Activated CD4-positive, alpha-beta T cell treated with anti-CD3 and anti-CD28 coated beads for 36 hours (primary cell): ENCODE measurements at places on chromosomes 6 and 20.

DNA sequence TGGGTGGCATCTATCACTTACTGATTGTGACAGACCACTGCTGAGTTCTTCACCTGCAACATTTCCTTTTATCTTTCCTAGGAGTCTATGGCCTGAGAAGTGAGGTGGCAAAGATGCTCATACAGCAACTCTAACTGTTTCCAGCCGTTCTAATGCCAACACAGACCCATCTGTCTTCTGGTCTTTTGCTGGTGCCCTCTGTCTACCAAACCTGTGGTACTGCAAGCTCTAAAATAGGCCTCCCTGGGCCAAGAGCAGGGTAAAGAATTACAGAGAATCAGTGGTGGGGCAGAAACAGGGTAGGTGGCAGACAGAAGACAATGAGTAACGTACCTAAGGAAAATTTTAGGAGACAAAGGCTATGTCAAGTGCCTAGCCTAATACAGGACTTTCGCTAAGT is 611.0 kb upstream of the FLRT3 start:
- H3K27ac ChIP-seq = no peak overlapping the region
- H3K4me3 ChIP-seq = no peak overlapping the region
- DNase-seq = no peak
- H3K36me3 ChIP-seq = no peaks in the 10 kb centered on the region

- DNase-seq = no peak
- no peak overlapping the region for H3K27ac ChIP-seq
- no peak overlapping the region for H3K4me3 ChIP-seq
- peaks cover 7% of the 10 kb centered on the region for H3K27me3 ChIP-seq
- no peaks in the 10 kb centered on the region for H3K4me1 ChIP-seq
Measured at GRCh38 chr6:12458558-12458957, 168.4 kb downstream of the EDN1 start.

- no peaks in the 10 kb centered on the region for H3K4me1 ChIP-seq
- H3K27me3 ChIP-seq = no peaks in the 10 kb centered on the region
- no peaks in the 10 kb centered on the region for H3K36me3 ChIP-seq
- no peak for DNase-seq
Measured at GRCh38 chr6:95742767-95743289, 165.5 kb downstream of the MANEA start.

- H3K36me3 ChIP-seq = no peaks in the 10 kb centered on the region
- H3K27me3 ChIP-seq = peaks cover 1% of the 10 kb centered on the region
- no peaks in the 10 kb centered on the region for H3K4me1 ChIP-seq
- H3K4me3 ChIP-seq = no peak overlapping the region
- no peak overlapping the region for H3K27ac ChIP-seq
Measured at GRCh38 chr20:17171746-17172280, 55.0 kb upstream of the PCSK2 start.

GRCh38 chr6:164252948-164253347 is 838.4 kb downstream of the QKI start:
- H3K27ac ChIP-seq = no peak overlapping the region
- H3K36me3 ChIP-seq = no peaks in the 10 kb centered on the region
- DNase-seq = no peak
- no peaks in the 10 kb centered on the region for H3K27me3 ChIP-seq

DNA sequence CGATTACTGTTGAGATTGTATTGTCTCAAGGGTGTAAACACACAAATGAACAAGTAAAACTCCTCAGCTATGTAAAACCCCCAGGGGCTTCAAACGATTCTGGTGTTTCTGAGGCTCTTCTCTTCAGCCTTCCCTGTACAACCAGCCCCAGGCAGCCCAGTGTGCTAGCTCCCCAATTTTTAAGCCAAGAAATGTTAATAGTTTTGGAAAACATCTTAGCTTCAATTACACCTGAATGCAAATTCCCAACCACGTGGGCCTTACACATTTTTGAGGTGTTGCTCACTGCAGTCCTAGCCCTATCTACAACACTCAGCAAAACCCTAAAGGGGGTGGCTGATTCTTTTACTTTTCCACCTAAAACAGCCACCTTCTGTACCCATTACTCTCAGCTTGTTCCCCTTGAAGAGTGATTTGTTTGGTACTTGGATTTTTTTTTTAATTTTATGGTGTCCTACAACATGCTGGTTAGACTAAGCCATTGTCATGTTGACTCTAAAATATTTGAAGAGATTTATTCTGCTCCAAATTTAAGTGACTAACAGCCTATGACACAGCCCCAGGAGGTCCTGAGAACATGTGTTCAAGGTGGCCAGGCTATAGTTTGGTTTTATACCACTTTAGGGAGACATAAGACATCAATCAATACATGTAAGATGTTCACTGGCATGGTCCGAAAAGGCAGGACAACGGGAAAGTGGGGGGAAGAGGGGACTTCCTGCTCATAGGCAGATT is 48.7 kb downstream of the ADAT2 start:
- H3K27ac ChIP-seq = no peak overlapping the region
- H3K27me3 ChIP-seq = no peaks in the 10 kb centered on the region
- DNase-seq = no peak
- peaks cover 21% of the 10 kb centered on the region for H3K4me1 ChIP-seq
- no peak overlapping the region for H3K4me3 ChIP-seq

DNA sequence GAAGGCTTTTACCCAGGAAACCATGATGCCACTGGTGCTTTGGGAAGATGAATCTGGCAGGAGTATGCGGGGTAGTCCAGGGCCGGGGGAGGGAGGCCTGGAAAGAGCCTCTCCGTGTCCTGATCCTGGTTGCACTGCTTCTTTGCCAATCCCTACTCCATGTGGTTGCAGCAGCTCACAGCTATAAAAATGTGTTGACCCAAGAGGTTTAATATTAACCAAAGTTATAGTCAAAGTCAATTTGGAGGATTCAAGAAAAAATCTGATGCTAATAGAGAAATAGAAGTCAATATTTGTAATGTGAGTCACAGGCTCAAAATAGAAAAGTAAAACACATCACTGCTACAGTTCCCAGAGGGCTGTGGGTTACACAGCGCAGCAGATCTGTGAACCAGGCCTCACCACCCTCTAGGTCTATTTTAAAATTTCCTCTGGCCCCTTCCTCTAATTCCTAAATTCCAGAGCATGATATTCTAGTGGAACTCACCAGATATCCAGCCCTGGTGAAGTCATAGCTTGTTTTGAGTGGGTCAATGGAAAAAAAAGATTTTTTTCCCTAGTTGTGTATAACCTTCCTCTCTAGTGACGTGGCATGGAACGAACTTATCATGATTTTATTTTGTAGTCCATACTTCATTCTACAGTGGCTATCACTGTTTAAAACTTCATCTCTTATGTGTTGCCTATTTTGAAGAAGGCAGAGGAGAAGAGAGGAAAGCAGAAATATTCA is 63.2 kb upstream of the BMP2 start:
- no peaks in the 10 kb centered on the region for H3K4me1 ChIP-seq
- H3K27me3 ChIP-seq = peaks cover 5% of the 10 kb centered on the region
- no peak for DNase-seq
- H3K36me3 ChIP-seq = no peaks in the 10 kb centered on the region
- H3K4me3 ChIP-seq = no peak overlapping the region
- H3K27ac ChIP-seq = no peak overlapping the region

DNA sequence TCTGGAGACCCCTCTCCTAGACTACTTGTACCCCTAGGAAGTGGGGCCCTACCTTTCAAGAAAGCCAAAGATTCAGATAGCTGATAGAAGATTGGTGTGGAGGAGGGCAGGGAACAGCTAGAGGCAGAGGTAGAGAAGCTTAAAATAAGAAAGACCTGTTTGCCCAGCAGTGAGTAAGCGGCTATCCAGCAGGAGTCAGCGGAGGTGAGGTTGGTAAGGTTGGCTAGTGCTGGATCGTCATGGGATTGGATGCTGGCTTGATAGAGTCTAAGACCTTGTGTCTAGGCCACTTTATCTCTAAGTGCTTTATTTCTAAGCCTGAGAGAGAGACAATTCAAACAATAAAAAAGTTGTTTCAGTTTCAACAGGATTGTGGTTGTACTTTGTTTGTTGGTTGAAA is 19.1 kb downstream of the ANKS1A start:
- H3K27ac ChIP-seq = no peak overlapping the region
- H3K27me3 ChIP-seq = peaks cover 2% of the 10 kb centered on the region
- DNase-seq = no peak
- H3K36me3 ChIP-seq = no peaks in the 10 kb centered on the region
- peaks cover 26% of the 10 kb centered on the region for H3K4me1 ChIP-seq
- H3K4me3 ChIP-seq = no peak overlapping the region
